Hematopoietic multipotent progenitor cell (in vitro differentiated cells): ENCODE measurements at places on chromosomes 3 and 15. TPM values are rescaled to one million over a fixed set of nuclear protein-coding genes. Genes with fewer than 3 reads are reported as not detected.

GRCh38 chr3:69941439-69942176 lies 57.9 kb upstream of the SAMMSON start:
- no peak for DNase-seq

DNA sequence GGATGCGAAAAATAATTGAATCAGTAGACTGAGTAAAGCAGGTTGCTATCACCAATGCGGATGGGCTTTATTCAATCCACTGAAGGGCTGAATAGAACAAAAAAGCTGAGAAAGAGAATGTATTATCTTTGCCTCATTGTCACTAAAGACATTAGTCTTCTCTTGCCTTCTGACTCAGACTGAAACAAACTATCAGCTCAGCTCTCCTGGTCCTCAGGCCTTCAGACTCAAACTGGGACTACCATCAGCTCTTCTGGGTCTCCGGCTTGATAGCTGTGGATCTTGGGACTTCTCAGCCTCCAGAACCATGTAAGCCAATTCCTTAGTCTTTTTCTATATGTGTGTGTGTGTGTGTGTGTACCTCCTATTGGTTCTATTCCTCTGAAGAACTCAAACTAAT lies 12.6 kb downstream of the IFT57 start:
- DNase-seq = no peak

DNA sequence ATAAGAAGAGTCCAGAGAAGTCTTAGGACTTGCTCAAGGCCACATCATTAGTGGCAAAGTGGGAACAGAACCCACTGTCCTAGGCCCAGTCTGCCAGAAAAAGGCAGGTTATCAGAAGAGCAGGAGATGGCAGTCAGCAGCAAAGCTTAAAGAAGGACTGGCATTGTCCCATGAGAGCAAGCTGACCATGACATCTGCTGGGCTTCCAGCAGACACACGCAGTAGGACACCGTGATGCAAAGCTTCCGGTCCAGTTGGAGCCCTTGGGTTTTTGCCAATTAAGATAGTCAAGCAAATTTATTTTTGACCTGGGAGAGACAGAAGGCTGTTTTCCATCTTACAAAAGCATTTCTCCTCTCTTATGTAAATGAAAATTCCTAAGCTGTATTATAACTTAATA lies 42.1 kb downstream of the ZBTB38 start:
- DNase-seq = no peak

DNA sequence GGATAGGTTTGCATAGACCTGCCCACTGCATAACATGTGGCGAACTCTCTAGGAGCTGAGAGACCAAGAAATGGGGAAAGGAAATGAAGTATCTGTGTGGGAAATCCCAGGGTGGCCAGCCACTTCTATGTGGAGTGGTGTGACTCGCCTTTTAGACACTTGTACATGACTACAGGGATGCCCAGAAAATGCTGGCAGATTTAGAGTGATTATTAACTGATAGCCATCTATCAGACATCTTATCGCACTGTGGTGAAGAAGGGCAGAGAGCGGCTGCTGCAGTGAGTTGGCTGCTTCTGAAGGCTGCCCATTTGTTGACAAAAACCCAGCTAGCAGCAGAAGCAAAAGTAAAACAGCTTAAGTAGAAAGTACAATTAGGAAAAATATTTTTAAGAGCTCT lies 18.1 kb upstream of the STAC start:
- DNase-seq = no peak

GRCh38 chr15:101012326-101013200 lies 93.4 kb downstream of the LRRK1 start:
- DNase-seq = no peak

GRCh38 chr3:9638155-9638554 lies 11.2 kb upstream of the MTMR14 start:
- no peak for DNase-seq

DNA sequence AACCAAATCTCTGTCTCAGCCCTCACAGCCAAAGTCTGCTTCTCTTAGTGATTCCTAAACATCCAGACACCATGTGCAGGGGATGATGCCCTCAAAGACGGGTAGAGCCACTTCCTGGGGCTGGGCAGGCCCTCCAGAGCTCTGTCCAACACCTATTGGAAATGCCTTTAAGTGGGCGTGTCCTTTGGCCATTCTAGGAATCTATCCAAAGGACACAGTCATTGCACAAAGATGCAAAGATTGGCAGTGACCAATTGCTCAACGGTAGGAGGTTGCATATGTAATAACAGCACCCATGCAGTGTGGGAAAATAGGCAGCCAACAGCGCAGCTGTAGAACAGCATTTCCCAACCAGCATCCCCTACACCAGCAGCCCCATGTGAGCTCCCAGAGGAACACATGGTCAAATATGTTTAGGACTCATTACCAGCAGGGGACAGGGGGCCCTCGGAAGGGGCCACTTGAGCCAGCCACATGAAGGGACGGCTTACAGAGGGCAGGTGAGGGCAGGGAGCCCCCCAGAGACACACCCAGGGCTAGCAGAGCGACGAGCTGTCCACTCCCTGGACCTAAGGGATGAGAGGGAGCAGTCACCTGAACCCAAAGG lies 142.8 kb upstream of the IQSEC1 start:
- no peak for DNase-seq

- no peak for DNase-seq
Measured at GRCh38 chr3:38229036-38229435, 36.6 kb upstream of the SLC22A13 start.

- DNase-seq = peak; percentile 13
Measured at GRCh38 chr15:45402955-45403877, 24.9 kb upstream of the GATM start.

- DNase-seq = no peak
Measured at GRCh38 chr3:58484045-58484721, 7.7 kb upstream of the KCTD6 start.

DNA sequence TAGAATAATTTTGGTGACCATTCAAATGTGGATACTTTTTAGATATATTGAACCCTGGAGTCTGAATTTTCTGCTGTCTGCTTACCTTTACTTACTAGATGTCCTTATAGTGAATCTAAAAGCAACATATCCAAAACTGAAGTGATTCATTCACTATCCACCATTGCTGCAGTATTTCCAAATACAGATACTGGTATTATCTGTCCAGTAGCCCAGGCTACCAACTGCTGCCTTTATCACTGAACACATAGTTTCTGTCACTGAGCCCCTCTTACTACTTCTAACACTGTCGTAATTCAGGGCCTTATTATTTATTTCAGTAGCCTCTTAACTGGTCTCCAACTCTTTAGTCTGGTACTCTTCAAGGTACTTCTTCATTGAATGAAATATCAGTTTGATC lies 49.2 kb downstream of the SLMAP start:
- DNase-seq = no peak

DNA sequence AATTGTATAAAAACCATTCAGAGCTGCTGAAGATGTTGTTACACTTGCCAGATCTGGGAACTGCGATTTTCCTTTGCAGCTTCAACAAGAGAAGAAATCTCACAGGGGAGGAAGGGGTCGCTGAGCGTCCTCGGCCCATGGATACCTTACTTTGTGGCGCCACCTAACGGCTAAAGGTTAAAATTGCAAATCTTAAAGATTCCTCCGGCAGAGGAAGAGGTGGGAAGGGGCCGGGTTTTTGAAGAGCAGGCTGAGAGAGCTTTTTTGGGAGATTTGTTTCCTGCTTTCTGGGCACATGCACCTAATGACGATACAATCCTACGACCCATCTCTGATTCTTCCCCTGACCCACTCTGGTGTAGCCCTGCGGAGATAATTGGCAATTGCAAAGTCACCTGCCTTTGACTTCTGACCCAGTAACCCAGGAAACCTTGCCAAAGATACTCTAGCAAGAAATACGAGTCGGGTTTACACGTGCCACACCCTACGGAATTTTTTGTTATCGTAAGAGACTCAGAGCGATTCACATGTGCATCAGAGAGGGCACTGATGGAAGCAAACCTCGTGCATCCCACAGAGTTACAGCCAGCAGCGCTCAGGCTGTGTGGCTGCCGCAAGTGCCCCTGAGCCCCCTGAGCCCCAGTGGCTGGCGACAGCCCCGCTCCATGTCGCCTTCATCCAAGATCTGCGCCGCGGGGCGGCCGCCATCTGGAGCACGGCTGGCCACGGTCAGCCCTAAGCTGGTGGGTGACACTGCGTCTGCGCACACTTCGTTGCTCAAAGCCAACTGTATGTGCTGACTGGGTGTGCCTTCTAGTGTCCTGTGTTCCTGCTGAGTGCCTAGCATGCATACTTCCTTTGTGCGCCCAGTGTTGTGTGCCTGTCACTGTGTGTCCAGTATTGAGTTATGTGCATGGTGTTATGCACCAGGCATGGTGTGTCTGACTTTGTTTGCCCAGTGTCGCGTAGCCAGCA lies 55.2 kb upstream of the CHRNA7 start:
- peak; percentile 77 for DNase-seq

GRCh38 chr3:191624299-191624698 lies 163.3 kb downstream of the PYDC2 start:
- no peak for DNase-seq

DNA sequence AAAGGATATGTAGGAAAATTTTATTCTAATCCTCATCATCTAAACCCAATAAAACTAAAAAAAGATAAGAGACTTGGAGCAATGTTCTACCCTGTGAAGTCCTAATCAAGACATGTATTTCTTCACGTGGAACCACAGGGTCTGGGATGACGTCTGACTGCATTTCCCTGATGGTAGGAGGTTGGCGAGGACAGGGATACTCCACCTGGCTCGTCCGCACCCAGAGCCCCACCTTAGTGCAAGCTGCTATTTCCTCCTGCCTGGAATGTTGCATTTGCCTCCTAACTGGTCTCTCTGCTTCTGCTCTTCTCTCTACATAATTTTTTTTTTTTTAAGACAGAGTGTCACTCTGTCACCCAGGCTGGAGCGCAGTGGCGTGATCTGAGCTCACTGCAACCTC lies 57.7 kb upstream of the RASGRP1 start:
- DNase-seq = no peak

GRCh38 chr3:172511783-172512762 lies 11.2 kb downstream of the TNFSF10 start:
- peak; percentile 90 for DNase-seq

GRCh38 chr3:30481241-30481640 lies 125.2 kb upstream of the TGFBR2 start:
- no peak for DNase-seq

DNA sequence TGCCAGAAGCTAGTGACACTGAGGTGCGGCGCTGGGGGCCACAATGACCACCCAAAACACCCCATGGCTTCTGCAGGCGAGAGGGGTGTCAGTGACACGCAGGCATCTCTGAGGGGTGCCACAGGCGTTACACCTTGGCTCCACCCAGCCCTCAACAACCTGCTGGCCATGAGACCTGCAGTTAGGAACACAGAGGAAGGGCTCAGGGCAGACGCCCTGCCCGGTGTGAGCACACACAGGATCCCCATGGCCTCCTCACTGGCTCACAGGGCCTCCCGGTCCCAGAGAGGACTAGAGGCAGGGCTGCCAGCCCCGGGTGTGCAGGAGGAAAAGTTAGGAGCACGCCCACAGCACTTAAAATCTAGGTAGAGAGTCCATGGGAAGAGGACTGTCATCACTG lies 35.1 kb downstream of the CYFIP1 start:
- DNase-seq = no peak

DNA sequence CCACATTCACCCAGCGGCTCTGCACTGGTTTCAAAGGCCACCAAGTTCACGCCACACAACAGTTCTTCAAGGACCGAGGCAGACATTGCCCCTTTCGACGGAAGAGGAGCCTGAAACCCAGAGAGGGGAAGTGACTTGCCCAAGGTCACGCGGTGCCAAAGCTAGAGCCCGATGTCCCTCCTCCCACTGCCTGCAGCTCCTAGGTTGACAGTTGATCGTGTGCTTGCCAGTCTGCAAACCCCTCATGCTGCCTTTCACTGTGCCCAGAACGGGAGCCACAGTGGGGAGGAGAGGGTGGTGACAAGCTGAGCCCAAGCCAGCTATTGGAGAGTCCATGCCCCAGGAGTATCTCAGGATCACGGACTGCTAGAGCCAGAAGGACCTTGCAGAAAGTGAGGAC lies 230.9 kb downstream of the XXYLT1 start:
- DNase-seq = no peak

GRCh38 chr3:72904163-72904562 lies 16.3 kb downstream of the GXYLT2 start:
- DNase-seq = no peak

- DNase-seq = no peak
Measured at GRCh38 chr15:39191871-39192291, 389.0 kb upstream of the THBS1 start.

DNA sequence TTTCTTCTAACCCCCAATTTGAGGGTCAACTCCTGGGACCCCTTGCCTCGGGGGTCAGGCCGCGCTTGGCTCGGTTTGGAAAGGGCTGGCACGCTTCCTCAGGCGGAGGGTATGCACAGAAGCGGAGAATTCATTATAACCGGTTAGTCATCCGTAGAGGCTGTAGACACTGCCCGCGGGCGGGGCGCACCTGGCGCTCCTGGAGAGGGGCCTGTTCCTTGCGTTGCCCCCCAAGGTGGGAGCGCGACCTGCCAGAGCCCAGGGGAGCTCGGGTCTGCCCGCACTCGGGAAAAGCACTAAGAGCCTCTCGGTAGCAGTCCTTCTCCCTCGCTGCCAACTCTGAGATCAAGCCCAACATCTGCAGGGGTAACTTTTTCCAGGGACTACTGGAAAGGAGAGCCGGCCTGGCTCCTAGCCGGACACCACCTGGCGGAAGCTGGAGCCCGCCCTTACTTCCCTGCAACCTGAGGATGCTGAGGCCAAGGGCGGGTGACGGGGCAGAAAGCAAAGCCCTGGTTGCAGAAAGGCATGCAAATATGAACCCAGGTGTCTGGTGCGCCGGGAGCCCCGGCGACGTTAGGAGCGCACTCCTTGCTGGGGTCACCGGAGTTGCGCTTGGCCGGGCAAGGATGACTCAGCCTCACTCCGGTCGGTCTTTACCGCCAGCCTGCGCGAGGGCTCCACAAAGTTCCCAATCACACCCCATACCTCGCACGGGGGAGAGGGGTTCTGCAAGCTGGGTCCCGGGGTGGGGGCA lies 1.5 kb upstream of the CACNA2D3 start:
- no peak for DNase-seq

DNA sequence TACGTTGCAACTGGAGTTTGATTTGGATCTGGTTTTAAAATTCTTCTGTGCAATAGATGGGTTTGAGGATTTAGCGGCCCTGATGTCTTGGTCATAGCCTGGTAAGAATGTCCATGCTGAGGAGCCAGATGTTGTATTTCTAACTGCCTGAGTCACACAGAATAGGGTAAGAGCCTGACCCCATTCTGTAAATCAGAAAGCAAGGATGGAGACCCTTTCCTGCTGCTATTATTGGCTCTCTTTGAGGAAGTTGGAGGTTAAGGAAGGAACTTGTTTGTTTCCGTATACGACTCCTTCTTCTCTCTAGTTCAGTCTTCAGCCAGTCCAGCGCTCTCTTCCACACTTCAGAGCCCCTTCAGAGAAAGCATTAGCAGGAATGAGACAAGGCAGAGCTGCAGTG lies 65.1 kb downstream of the HCN4 start:
- no peak for DNase-seq

Gene CELSR3
- total RNA-seq = 3.2 TPM

Gene GOLGA6C
- total RNA-seq = not detected

Gene SCN11A
- under 0.01 TPM for total RNA-seq

Gene WHAMM
- total RNA-seq = 6.7 TPM

Gene EBLN2
- 5.7 TPM for total RNA-seq

Gene STRIT1
- not detected for total RNA-seq

Gene MAGEL2
- total RNA-seq = 0.27 TPM

Gene MED12L
- 47.9 TPM for total RNA-seq

Gene TIMP4
- total RNA-seq = not detected

Gene IL17RB
- under 0.01 TPM for total RNA-seq

Gene KLF15
- under 0.01 TPM for total RNA-seq

Gene CPNE9
- 0.81 TPM for total RNA-seq

Gene ITIH1
- total RNA-seq = under 0.01 TPM
